ENCODE measurements at places on chromosomes 5 and 9.

GRCh38 chr9:32264170-32264864 lies 120.1 kb upstream of the ACO1 start:
- DNase-seq = no peak

DNA sequence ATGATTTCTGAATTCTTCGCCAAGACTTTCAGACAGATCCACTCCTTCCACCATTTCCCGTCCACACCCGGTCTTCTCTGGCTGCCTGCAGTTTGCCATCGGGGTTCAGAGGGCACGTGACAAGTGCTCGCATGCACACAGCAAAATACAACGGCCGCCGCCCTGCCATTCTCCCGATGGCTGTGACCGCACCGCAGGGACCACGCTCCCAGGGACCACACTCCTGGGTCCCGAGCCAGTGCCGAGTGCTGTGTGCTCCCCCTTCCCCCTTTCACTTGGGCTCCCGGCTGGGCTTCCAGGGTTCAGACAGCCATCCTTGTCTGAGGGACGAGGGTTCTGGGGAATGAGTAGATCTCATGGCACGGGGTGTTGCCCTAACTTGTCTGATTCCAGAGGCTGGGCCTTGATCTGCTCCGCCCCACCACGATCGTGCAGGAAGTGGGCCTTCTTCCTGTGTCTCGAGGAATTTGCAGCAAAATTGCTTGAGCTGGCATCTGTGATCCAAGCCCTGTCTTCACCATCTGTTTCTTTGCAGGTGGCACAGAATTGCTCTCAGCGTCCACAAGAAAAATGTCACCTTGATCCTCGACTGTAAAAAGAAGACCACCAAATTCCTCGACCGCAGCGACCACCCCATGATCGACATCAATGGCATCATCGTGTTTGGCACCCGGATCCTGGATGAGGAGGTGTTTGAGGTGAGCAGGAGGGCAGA lies 59.2 kb downstream of the COL5A1 start:
- DNase-seq = no peak

DNA sequence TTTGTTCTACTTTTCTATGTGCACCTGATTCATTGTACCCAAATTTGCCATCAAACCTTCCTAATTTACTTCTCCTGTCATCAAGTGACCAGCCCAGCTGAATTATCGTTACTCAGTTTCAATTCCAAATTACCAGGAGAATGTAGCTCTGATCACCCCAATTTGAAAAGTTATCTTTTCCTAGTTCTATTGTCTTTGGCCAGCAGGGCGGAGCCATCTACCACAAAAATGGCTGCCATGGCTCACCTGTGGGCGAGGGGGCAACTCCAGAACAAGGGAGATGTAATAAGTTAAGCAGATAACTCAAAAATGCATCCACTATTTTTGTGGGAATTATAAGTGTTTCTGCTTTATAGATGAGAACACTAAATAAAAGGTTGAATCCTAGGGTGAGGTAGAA lies 133.8 kb upstream of the MOCS2 start:
- DNase-seq = no peak

GRCh38 chr9:114931407-114931806 lies 1.0 kb upstream of the TNFSF8 start:
- no peak for DNase-seq

GRCh38 chr9:78828521-78828920 lies 531.6 kb downstream of the PSAT1 start:
- no peak for DNase-seq

DNA sequence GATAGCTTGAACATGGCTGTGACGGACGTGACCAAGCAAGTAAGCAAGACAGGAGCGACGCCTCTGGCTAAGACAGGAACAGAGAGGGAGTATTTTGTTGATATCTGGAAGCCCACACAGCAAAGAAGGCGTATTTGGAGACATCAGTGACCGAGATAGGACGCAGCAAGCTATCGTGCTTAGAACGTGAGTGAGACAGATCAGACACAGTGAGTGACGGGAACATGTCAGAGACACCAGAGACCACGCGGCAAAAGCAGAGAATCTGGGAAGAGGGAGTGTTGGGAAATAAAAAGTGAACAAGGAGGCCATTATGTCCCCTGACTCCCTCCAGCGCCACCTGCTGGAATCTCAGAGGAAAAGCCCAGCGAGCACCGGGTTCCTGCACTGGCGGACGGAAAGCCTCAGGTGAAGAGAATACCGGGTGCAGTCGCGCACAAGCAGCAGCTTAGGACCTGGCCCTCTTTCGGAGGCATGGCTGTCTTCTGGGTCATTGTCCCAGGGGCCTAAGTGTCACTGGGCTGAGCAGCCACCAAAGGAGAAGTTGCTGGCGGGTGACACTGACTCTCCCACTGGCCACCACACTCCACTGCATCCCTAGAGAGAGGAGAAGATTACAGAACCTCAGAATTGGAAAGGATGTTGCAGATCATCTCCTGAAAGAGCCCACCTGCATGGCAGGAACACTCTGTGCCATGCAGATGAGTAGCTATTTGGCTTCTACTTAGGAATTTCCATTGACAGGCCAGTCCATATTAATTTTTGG lies 99.1 kb downstream of the FBXO38 start:
- DNase-seq = no peak

DNA sequence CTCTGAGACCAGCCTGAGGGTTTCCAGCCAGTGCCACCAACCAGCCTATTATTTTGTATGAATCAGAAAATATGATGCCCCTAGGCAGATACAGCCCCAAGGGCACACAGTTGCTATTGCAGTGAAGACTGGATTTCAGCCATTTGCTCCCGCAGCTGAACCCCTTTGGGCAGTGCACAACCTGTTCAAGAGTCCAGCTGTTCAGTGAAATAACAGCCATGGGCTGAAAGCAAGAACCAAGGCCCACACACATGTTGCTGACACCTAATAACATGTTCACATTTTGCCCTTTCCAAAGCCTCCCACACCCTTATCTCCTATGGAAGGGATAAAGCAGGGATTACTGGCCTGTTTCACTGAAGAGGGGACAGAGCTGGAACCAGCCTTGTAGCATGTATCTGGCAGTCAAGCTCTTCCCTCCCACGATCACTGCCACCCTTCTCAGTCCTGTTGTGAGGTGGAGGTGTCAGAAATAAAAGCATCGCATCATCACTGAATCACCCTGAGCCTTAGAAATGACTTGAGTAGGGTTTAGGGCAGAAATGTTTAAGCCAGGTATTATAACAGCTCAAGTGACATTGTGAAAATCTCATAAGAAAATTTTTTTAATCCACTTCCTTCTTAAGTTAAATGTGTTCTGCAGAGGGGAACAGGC lies 137.1 kb upstream of the FSTL4 start:
- no peak for DNase-seq

GRCh38 chr5:135456238-135457099 lies 4.3 kb upstream of the TIFAB start:
- no peak for DNase-seq

DNA sequence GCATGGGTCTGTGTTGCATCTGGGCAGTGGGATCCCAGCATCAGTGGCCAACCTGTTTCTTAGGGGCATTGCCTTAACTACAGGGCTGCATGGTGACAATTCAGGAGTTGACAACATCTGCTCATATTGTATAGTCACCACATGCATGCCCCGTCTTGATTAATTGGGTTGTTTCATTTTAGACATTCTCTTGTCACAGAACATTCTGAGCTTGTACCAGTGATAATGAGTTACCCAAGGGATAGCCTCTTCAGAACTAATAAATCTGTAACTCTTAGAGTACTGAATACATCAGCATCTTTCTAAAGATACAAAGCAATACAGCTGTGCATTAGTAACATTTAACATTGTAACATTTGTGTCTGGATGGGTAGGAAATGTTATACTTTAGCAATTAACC lies 426.5 kb upstream of the CD180 start:
- no peak for DNase-seq

DNA sequence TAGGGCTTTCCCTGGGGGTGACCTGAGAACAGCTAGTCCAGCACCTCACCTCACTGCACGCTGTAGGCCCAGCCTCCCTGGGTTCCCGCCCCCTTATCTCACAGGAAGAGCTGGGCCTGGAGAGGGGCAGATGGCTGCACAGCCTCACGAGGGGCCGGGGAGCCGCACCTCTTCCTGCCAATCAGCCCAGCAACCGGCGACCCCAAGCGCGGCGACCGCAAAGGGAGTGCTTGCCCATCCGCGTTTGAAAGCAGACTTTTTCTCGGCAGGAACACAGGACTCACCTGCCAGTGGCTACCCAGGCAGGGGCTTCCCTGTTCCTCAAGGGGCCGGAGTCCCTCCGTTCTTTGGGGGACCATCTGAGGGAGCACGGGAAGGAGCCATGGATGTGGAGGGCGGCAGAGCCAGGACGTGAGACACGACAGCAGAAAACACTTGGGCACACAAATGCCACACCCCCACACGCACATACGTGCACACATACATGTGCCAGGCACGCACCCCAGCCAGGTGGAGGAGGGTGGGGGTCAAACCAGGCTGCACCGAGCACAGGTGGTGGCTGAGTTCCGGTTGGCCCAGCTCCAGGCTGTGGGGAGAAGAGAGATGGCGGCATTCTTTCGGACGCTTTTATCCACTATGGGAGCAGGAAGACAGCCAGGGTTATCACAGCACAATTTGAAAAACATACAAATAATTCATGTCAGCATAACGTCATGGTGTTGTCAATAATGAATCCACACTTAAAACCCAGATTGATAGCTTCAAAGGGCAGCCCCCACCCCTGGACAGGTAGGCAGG lies 11.3 kb downstream of the TMEM250 start:
- peak; percentile 7 for DNase-seq

DNA sequence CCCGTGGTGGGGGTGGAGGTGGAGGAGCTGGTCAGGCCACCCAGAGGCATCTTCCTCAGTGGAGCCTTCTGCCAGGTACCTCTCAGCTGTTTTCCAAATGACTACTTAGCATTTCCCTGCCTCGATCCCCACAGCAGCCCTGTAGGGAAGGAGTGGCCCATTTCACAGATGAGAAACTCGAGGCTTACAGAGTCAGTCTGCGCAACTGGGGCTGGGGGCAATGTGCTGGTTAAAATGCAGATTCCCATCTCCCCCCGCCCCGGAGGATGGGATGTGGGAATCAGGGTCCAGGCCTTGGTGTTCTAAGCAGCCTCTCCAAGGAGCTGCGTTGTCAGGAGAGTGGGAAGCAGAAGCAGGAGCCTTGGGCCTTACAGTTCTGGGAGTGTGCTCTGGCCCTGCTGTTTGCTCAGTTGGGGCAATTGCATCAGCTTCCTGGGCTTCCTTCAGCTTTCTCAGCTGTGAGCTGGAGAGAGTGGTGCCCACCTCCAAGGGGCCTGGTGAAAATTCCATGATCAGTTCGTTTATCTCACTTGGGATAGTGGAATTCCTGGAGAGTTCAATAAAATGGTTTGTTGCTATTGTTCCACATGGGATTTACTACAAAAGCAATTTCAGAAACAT lies 19.4 kb downstream of the ERGIC1 start:
- DNase-seq = peak; percentile 34

DNA sequence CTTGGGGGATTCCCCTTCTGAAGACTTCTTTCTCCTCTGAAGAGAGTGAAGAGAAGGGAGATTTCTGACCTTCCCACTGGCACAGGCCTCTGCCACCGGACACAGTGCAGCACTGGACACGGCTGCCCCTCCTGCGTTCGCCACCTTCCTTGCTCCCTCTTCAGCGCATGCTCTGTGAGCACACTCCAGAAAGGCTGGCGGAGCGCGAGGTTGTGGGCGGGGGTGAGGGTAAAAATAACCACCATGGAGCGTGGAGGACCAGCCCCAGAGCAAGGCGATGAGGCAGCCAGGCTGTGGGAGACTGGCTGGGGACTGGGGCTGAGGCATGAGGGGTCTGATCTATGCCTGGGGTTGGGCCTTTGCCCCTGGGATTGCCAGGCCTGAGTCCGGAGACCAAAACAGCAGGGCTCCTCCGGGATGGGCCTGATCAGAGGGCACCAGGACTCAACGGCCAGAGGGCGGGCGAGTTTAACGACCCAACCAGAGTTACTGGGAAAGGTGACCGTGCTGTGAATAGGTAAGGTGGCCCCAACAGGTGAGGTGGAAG lies 97.2 kb downstream of the ROR2 start:
- DNase-seq = no peak

DNA sequence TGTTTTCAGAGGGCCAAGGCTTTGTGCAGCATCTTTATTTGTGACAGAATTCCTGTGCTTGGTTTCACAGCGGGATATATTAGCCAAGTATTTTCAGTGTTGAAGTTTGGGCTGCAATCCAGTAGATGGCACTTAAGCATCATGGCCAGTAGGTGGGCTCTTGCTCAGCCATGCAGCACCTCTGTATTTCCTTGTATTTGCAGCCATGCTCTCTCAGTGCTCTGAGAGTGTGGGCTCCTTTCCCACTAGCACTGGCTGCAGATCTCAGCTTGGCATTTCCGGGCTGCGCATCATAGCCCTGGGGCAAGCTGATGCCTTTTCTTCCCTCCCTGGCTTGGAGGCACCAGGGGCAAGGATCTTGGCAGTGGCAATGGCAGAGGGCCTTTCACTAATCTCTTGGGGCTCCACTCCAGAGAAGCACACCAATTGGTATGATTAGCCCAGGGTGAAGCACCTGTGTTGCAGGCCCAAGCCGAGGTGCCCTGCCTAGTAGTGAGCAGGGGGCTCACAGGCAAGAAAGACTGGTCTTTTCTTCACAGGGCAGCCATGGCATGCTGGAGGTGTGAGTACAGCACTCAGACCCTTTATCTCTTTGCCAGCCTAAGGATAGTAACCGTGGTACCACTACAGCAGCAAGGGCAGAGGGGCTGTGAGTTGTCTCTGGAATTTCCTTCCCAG lies 48.3 kb downstream of the SLCO6A1 start:
- no peak for DNase-seq

- DNase-seq = no peak
Measured at GRCh38 chr5:65913519-65913918, 12.9 kb upstream of the ERBIN start.

- DNase-seq = no peak
Measured at GRCh38 chr9:5764130-5764868, 68.6 kb downstream of the ERMP1 start.

DNA sequence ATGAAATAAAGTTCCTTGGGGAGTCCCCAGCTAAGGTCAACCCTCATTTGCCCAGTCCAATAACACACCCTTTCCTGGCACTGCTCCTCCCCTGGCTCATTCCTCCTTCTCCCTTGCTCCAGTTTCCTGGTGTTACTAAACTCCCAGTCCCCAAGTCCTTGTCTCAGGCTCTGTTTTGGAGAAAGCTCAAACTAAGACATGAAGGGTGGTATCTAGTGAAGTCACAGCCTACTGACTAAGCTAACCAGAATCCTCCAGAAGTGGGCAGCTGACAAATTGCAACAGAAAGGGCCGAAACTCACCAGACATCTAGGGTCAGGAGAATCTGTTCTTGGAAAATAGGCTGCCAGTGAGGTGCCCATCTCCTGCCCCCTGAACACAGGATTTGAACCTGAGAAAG lies 118.7 kb upstream of the NEK6 start:
- no peak for DNase-seq

- no peak for DNase-seq
Measured at GRCh38 chr9:34995670-34996060, 6.1 kb downstream of the DNAJB5 start.

All from GF-D8 (cell line).